ENCODE measurements at places on chromosomes 2 and 18. TPM values are rescaled to one million over a fixed set of nuclear protein-coding genes. Genes with fewer than 3 reads are reported as not detected.
A peak's percentile ranks its signal among the peaks of the same experiment; 100 is the strongest.

Gene SERPINB11
- not detected for total RNA-seq

Gene SLC19A3
- total RNA-seq = 1.2 TPM

Gene KCNE4
- 7.2 TPM for total RNA-seq

Gene GDF7
- total RNA-seq = 0.62 TPM

Gene NHEJ1
- total RNA-seq = 14.1 TPM

Gene STPG4
- total RNA-seq = 0.22 TPM

Gene TUBA3E
- not detected for total RNA-seq

DNA sequence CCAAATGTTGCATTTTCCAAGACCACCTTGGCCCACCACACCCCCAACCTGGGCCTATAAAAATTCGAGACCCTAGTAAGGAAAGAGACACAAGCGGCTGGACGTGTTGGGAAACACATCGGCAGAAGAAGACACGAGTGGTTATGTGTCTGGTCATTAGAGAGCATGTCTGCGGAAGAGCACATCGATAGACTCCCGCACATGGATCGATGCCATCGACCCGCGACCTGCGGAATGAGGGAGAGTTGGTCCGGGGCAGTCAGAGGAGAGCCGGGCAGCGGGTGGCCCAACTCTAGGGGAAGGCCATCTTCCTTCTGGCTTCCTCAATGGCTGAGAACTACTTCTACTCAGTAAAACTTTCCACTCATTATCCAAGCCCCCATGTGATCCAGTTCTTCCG, 219.4 kb downstream of the TGIF1 start:
- H3K27ac ChIP-seq = no peak overlapping the region
- no peak for DNase-seq
- no peaks in the 10 kb centered on the region for H3K27me3 ChIP-seq
- peaks cover 9% of the 10 kb centered on the region for H3K4me1 ChIP-seq

DNA sequence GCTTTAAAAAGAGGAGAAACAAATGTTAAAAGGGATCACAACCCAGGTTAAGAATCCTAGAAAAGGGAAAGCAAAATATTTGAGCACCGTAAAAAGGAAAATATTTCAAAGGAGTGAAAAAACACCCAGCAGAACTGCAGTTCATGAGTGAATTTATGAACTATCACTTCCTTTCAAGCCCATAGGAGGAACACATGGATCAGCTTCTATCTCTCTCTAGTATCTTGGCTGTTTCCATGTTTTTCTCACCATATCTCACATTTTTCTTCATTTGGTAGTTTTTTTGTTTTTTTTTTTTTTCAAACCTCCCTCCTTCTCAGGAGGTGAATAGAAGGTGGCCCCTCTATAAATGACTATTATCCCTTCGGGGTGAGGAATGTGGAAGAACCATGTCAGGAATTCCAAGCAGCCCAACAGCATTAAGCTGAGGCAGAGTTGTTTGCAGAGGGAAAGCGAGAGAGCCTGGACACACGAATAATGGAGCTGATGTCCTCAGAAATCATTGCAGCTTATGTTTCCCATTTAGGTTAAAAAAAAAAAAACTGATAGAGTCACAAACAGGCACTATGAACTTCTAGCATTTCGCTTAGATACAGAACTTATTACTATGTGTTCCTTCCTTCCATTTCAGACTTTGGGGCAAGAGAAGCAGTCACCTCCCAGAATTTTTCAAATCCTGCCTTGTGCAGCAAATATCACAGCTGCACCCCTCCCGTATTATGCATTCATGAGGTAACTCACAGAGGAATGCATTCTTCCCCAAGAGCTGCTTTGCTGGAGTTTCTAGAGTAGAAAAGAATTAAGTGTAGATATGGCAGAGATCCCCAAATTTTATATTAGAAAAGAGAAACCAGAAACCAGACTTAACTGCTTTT, 315.6 kb downstream of the IRS1 start:
- no peak overlapping the region for H3K27ac ChIP-seq
- H3K4me3 ChIP-seq = no peak overlapping the region
- H3K27me3 ChIP-seq = no peaks in the 10 kb centered on the region
- DNase-seq = peak; percentile 9

DNA sequence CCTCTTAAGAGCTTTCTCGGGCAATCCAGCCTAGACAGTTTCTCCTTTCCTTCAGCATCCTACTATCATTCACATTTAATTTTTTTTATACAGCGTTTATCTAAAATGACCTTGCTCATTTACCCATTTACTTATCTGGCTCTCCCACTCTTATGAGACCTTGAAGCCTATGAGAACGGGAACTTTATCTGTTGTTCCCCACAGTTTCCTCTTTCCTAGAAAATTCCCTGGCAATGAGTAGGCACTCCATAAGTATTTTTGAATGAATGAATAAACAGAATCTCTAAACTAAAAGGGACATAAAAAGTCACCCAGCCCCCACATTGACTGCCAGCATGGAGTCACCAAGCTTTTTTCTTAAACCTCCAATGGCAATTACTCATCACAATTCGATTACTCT, 353.2 kb downstream of the METTL4 start:
- no peak overlapping the region for H3K4me3 ChIP-seq
- DNase-seq = no peak
- H3K27me3 ChIP-seq = no peaks in the 10 kb centered on the region
- no peaks in the 10 kb centered on the region for H3K4me1 ChIP-seq
- no peaks in the 10 kb centered on the region for H3K36me3 ChIP-seq
- H3K27ac ChIP-seq = no peak overlapping the region

GRCh38 chr2:95050385-95051300, 25.1 kb downstream of the MAL start:
- no peak overlapping the region for H3K4me3 ChIP-seq
- no peak overlapping the region for H3K27ac ChIP-seq
- no peaks in the 10 kb centered on the region for H3K36me3 ChIP-seq
- DNase-seq = no peak

DNA sequence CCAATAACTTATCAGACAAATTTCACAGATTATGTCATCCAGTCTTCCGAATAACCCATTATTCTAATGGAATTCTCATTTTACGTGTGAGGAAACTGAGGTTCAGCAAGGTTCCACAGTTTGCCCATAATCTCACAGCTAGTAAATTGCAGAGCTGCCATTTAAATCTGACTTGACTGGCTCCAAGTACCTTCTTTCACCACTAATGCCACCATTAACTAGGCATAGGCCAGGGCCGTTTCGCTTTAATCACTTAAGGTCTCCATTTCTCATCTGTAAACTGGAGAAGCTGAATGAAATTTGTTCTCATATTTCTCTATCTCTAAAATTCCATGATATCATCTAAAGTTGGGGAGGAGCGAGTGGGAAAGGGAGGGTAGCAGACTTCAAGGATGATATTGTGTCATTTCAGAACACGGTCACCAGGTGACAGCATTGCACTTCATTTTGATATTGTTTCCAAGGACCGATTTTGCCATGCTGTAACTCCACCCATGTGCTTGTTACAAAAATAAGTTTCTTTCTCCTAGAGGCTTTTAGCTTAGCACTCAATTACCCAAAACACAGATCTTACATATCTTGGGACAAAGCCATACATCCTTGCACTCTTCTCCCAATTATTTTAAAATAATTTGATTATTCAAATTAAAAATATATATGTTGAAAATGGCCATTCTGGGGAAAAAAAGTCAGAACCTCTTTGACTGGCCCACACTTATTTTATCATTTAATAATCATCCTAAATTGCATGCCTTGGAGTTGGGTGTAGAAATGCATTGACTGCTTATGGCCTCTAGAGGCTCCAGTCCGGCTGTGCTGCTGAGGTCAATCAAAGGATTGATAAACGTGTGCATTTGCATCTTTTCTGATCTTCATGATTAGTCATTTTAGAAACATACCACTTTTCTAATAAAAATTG, 123.8 kb downstream of the AKAIN1 start:
- peak; percentile 46 for DNase-seq
- peaks cover 2% of the 10 kb centered on the region for H3K27me3 ChIP-seq
- no peak overlapping the region for H3K4me3 ChIP-seq
- H3K27ac ChIP-seq = no peak overlapping the region
